ENCODE measurements at places on chromosomes 16 and 17.

DNA sequence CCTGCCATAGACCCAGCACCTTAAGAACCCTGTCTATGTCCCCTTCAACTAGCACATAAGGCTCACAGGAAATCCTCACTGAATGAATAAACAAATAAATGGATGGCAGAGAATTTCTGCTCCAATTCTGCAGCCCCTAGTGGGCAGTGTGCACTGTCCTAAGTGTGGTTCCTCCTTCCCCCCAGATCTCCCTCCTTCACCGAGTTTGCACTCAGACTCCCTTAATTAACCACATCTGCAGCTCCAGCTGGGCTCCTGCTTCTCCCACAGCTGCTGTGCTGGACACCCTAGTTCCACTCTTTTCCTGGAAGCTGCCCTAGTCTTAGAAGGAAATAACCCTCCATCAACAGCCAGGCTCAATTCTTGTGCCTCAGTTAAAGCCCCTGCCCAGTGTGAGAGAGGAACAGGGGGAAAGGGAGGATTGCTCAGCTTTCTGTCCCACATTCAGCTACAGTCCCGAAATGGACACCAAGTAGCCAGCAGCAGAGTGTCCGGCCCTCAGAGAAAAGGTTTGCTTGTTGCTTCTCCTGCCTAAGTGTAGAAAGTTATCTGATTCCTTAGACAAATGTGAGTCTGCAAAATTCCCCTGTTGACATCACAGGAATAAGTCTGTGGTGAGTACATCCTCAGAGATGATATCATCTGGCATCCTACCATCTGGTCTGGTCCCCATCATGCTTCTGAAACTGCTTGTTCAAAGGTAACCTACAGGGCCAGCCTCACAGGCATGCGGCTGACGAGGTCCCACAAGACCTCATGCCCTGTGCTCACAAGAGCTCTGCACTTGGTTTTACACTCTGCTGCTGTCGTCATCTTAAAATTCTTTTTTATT, 12.3 kb downstream of the LRRC3C start:
- DNase-seq = peak; percentile 32

DNA sequence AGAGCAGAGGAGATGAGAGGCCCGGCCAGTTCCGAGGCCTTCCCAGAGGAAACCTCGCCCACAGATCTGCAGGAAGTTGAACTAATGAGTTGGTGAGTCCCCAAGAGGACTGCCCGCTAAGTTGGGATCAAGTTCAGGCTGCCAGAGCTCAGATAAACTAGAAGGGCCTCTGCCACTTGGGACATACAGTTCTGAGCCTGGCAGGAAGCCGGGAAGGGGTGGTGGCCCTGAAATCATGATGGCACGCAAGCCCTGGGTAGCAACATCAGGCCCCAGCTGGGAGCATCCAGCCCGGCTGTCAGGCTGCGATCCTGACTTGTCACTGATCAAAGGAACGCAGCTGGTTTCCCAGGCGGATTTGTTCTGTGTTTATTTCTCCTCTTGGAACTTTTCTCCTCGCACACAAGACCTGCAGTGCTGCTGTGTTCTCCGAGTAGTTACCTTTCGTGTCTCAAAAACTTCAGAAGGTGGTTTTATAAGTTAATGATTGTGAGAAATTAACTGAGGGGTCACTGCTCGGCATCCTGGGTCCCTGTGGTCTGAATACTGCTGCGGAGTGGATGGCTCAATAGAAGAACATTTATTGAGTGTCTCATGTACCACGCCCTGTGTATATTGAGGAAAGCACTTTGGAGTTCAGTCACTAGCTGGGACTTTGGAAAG, 8.0 kb upstream of the WFDC1 start:
- no peak for DNase-seq

DNA sequence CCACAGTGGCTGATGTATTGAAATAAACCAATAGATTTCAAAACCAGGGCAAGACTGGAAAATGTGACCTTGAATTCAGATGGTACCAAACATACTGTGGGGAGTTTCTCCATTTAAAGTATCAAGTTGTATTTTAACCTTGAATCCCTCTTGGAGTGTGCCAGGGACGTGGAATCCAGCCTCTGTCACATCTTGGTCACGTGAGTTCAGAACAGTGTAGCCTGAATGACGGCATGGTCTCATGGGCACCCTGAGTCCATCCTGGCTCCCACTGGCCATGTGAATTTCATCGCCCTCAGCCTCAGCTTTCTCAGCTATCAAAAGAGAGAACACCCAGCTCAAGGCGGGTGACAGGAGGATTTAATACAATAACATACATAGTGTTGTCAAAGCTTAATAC, 6.8 kb downstream of the ZNF771 start:
- DNase-seq = no peak

GRCh38 chr17:40699371-40699770, 4.2 kb downstream of the KRT24 start:
- DNase-seq = no peak

DNA sequence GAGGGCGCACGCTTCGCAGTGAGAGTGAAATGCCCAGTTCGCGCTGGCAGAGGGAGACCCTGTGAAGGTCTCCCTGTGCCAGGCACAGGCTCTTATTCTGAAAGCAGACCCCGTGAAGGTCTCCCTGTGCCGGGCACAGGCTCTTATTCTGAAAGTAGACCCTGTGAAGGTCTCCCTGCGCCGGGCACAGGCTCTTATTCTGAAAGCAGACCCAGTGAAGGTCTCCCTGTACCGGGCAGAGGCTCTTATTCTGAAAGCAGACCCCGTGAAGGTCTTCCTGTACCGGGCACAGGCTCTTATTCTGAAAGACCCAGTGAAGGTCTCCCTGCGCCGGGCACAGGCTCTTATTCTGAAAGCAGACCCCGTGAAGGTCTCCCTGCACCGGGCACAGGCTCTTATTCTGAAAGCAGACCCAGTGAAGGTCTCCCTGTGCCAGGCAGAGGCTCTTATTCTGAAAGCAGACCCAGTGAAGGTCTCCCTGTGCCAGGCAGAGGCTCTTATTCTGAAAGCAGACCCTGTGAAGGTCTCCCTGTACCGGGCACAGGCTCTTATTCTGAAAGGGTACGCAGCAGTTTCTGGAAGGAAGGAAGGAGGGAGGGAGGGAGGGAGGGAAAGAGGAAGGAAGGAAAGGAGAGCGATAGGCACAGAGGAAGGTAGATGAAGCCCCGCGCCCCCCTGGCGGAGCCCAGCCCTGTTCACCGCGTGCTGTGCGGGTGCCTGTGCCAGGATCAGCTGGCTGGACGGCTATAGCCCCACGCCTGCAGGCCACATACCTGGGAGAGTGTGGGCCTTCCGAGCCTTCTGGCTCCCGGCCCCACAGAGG, 55.3 kb downstream of the WDR45B start:
- peak; percentile 88 for DNase-seq

- DNase-seq = peak; percentile 12
Observed at GRCh38 chr16:69566981-69567680, 1.4 kb downstream of the NFAT5 start.

GRCh38 chr16:2715519-2715918, 4.5 kb downstream of the PRSS27 start:
- DNase-seq = peak; percentile 92

- DNase-seq = no peak
Observed at GRCh38 chr17:7706631-7707354, 1.8 kb downstream of the EFNB3 start.

- no peak for DNase-seq
Observed at GRCh38 chr17:61209525-61209924, 190.1 kb upstream of the TBX2 start.

DNA sequence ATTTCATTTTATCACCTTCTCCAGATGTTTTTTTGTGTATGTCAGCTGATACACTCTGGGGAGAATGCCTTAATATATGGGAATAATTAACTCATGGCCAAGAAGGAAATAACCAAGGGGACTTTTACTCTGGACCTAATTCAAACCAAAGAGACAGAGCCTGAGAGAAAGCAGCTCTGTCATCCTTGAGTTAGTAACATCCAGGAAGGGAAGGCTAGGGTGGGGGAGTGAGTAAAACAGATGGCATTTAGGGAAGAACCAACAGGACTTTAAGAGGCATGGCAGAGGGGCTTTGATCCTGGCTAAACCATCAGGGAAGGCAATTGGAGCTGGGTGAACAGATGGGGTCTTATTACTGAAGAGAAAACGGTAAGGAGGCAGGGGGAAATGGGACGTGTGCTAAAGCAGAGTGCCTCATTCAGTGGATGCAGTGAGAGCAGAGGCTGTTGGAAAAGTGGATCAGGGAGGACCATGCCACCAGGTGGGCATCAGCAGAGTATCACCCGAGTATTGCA, 2.5 kb upstream of the SMPD3 start:
- DNase-seq = no peak

GRCh38 chr16:81790277-81790676, 11.2 kb downstream of the PLCG2 start:
- DNase-seq = no peak

GRCh38 chr16:11224894-11225676, 30.9 kb downstream of the SOCS1 start:
- DNase-seq = peak; percentile 92

DNA sequence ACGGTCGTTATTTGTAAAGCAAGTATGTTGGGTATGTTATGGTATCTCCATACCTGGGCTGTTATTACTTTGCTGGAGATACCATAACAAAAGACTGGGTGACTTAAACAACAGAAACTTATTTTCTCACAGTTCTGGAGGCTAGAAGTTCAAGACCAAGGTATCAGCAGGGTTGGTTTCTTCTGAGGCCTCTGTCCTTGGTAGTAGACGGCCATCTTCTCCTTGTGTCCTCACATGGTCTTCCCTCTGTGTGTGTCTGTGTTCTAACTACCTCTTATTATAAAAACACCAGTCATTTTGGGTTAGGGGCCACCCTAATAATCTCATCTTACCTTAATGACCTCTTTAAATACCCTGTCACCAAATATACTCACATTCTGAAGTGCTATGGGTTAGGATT, 33.2 kb upstream of the MRTFB start:
- no peak for DNase-seq

DNA sequence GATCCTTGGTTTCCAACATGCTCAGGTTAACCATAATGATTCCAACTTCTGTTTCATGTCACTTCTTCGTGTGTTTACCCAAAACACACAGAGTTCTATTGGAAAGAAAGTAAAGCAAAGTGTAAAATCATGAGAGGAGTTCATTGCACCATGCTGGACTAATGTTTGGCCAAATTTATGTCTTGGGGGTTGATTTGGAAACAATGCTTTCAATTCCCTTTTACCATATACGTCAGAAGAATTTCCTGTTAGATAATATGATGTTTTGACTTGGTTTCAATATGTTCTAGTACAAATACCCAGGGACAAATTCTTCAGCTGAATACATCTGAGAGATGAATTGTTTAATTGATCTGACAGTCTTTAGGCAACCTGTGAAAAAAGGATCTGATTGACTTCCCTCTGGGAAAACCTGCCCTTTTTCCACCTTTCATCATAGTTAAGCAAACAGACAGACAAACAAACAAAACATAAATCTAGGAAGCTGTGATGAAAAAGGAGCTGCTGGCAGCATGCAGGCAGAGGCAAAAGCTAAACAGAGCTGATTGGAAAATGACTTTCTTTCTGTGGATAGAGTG, 26.0 kb upstream of the MPHOSPH6 start:
- DNase-seq = no peak

GRCh38 chr16:87580855-87581261, 21.4 kb upstream of the JPH3 start:
- DNase-seq = no peak

DNA sequence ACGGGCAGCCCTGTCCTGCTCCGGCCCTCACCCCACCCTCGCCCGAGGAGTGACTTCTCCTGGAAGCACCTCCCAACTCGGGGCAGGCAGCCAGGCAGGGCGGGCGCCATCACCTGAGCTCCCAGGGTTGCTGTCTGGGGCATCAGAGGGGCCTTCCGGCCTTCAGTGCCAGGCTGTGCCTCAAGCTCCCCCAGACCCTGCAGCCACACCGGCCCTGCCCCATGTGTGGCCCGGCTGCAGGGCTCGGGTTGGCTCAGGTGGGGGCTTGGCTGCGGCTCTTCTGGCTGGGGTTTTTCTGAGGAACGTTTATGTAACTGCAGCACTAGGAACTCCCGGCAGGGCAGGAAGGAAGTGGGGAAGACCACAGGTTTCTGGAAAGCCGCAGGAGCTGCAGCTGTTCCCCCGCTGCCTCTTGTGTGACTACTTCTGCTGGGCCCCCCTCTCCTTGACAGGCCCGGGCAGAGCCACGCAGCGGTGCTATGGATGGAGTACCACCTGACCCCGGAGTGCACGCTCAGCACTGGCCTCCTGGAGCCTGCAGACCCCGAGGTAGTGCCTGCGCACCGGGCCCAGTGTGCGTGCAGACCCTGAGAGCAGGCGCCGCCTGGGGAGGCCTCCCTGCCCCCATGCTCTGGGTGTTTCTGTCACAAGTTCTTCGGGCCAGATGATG, 45.6 kb downstream of the PRMT7 start:
- DNase-seq = peak; percentile 97

GRCh38 chr17:53186001-53186400, 636.7 kb upstream of the KIF2B start:
- DNase-seq = no peak

- DNase-seq = no peak
Observed at GRCh38 chr17:39054111-39054645, 87.0 kb upstream of the FBXO47 start.

DNA sequence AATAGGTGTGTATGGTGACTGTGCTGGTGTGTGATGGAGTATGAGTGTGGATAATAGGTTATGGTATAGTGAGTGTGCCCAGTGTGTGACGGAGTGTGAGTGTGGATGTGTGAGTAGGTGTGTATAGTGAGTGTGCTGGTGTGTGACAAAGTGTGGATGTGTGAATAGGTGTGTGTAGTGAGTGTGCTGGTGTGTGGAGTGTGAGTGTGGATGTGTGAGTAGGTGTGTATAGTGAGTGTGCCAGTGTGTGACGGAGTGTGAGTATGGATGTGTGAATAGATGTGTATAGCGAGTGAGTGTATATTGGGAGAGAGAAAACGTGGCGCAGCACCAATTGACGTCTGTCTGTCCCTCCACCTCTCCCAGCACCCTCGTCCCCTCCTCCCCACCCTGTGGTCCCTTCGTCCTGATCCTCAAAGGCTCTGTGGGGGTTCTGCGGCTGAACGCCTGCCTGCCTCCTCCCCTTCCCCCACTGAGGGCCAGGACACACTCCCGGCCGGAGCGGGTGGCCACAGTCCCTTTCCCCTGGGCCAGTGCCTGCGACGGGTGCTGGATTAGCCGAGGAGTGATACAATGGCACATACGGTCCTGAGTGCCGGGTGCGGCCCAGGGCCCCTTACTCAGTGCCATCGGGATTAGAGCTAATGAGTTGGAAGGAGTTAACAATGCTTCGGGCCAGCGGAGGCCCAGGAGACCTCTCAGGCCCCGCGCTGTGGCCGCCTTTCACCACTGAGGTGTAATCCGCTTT, 160.0 kb downstream of the MRM1 start:
- no peak for DNase-seq

Measured in DND-41 (cell line).